ENCODE measurements at places on chromosomes 5 and 9.

GRCh38 chr5:36526537-36526936, 79.9 kb upstream of the SLC1A3 start:
- DNase-seq, result no peak

DNA sequence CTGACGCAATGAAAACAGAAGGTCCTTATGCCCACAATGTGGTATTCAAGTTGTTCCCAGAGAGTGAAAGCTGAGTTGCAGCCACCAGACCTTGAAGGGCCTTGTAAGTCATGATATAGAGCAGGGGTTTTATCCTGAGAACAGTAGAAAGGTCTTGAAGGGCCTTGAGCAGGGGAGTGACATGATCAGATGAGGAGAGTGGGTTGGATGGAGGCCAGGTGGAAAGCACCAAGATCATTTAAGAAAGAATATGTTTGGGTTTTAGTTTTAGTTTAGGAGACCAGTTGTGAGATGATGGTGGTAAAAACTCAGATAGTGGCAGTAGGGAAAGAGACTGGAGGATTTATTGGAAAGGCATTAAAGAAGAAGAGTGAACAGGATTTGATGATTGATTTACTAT, 5.9 kb downstream of the ITGA2 start:
- DNase-seq, result no peak

- no peak for DNase-seq
Observed at GRCh38 chr5:165714598-165714997, 2209.2 kb downstream of the MAT2B start.

DNA sequence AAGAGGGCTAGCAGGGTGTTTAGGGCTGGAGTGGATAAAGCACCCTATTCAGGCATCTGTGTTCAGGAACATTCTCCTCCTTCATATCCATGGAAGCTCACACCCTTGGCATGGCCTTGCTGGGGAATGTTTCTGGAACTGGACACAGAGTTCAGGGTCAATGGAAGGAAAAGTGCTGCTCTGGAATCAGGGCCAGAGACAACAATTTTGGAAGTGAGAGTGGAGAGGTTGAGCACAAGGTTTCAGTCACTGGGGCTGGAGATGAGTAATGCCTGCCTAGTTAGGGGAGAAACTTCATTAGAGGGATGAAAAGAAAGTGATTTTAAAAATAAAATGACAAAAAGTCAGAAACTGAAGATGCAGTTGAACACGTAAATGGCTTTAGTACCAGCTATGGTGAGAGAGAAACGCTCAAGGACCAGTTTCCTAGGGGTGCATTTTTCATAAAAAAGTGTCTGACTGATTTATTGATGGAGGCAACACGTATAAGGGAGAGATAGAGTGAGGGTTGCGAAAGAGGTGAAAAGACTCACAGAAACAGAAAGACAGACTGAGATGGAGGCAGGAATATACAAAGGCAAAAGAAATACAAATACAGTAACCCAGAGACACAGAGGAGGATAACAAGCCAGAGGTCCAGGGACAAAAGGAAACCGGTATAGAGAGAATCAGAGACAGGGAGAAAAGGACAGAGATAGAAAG, 8.0 kb upstream of the TNFSF15 start:
- DNase-seq, result no peak

DNA sequence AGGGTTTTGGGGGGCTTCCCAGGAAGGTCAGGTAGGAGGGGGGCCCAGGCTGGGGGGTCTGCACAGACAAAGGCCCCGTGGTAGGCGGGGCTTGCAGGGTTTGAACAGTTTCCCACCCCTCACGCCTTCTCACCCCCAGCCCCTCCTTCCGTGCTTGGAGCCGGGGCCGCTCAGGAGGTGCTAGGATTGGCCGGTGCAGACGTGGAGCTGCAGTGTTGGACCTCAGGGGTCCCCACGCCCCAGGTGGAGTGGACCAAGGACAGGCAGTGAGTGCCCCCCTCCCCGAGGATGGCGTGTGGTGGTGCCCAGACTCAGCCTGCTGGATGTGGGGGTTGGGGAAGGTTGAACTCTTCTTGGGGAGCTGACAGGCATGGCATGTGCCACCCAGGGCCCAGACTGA, 83.8 kb downstream of the HMCN2 start:
- DNase-seq, result no peak

DNA sequence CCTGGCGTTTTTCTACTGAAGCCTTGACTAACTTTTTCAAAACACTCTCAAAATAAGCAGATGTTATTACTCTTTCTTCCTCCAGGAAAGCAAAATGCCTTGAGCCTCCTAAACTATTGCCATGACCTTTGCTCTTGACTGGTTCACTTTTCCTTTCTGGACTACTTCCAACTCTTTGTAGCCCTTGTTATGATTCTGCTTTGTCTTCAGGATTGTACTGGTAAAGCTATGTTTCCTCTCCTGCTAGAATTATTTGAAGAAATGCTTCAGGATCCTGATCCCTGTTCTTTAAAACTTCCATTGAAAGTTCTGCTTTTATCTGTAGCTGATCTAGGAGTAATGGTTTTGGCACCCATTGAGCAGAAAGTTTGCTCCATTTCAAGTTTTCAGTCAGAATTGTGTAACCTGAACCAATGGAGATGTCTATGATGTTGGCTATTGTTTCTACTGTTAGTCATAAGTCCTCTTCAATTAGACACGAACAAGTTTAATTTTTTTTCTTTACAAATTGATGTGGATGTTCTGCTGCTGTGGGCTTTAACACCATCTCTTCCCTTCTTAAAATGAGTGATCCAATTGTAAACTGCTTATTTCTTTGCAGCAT, 1356.4 kb downstream of the EFNA5 start:
- DNase-seq, result no peak

DNA sequence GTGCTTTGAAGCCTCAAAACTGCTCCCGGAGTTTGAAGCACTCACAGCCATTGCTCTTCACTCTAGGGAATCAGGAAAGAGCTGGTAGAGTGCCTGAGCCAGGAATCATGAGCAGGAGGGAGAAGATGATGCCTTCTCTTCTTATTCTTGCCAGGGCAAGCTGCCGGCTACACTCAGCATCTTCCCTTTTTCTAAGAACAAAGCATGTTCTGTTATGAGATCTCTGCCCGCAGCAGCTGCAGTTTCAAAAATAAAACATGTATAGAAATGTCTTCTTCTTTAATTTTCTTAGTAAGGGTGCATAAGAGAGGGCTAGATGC, 57.9 kb upstream of the RICTOR start:
- DNase-seq, result no peak

DNA sequence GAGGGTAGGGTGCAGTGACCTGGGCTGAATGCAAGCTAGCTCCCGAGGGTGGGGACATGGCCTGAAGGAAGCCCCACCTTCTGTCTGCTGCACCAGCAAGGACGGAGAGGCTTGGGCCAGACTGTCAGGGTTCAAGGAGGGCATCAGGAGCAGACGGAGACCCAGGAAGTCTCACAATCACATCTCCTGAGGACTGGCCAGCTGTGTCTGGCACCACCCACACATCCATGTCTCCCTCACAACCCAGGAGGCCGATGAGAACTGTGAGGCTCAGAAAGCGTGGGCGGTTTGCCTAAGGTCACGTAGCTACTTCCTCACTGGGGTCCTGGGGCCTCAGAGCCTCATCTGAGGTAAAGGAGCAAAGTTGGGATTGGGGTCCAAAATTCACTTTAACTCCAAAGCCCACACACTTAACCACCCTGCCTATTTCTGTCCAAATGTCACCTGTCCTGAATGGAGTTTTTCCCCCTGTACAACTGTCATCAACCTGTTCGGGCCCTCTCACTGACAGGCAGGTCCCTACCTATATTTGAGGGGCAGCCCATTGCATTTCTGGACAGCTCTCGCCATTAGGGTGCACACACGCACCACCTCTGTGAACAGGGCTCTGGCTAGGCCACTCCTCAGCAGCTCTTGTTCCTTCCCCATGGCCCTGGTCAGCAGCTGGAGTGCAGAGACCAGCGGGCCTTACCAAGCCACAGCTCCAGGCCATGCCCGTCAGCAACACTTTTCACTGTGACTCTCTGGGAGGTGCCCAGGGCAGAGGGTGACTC, 3.4 kb downstream of the IL13 start:
- DNase-seq, result no peak

GRCh38 chr5:175257128-175257846, 186.7 kb downstream of the DRD1 start:
- no peak for DNase-seq

DNA sequence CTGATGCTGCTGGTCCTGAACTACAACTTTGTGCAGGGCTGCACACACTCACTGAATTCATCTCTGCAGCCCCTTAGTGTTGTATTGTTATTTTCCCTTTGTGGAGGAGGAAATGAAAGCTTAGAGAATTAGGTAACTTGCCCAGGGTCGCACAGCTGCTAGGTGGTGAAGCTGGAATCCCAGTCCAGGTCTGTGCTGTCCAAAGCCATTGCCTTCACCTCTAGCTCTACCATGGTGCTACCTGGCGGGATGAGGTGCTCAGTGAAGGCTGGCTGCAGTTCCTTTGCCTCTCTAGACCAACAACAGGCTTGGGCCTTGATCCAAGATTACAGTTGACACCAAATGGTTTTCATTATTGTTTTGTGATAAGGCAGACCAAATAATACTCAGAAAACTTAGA, 177.8 kb upstream of the PITX1 start:
- DNase-seq, result no peak

DNA sequence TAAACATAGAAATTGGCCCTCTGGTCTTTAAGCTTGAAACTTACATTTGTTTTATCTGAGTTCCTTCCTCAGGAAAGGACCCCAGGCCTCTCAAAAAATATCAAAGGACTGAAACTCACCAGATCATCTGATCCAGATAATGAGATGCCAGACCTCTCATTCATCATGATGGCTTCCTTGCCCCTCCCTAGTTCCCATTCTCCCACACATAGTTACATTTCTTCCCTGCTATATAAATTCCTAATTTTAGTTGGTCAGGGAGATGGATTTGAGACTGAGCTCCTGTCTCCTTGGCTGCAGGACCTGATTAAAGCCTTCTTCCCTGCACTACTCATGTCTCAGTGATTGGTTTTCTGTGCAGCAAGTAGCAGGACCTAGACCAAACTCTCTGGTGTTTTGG, 119.4 kb upstream of the SPIN1 start:
- no peak for DNase-seq

Measured in CD4-positive, alpha-beta T cell treated with Interferon gamma for 1 hour (primary cell).